Astrocyte (in vitro differentiated cells and primary cell): ENCODE measurements at places on chromosomes 16 and 17. TPM values are rescaled to one million over a fixed set of nuclear protein-coding genes. Genes with fewer than 3 reads are reported as not detected.

DNA sequence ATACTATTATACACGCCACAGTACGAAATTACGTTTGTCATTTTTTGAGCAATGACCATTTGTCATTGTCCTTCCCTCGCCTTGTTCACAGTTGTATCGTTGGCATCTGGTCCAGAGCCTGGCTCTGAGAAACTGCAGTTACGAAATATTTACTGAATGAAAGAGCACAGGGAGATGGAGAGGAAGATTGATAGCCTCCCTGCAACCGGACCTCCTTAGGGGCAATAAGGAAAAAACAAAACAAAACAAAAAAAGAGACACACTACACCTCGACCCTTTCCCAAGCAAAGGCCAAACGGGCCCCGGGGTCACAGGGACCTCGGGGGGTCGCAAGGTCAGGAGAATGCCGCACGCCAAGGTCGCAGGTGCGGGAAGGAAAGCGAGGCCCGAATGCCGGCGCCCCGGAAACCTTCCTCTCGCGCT is 857 bp downstream of the GOT2 start:
- peak overlapping the region; percentile 70 for H3K27ac ChIP-seq
- peaks cover 9% of the 10 kb centered on the region for H3K4me1 ChIP-seq
- no peaks in the 10 kb centered on the region for H3K27me3 ChIP-seq
- H3K36me3 ChIP-seq = no peaks in the 10 kb centered on the region

- DNase-seq = no peak
- H3K27ac ChIP-seq = no peak overlapping the region
- H3K4me1 ChIP-seq = no peaks in the 10 kb centered on the region
- no peak overlapping the region for H3K4me3 ChIP-seq
- H3K36me3 ChIP-seq = peaks cover 20% of the 10 kb centered on the region
These were observed 52.0 kb downstream of the COTL1 start for GRCh38 chr16:84565669-84566495.

GRCh38 chr17:58156839-58157803 is 8.9 kb downstream of the OR4D1 start:
- H3K36me3 ChIP-seq = no peaks in the 10 kb centered on the region
- H3K4me1 ChIP-seq = no peaks in the 10 kb centered on the region
- H3K27ac ChIP-seq = no peak overlapping the region
- peak overlapping the region; percentile 22 for H3K4me3 ChIP-seq
- no peak for DNase-seq

DNA sequence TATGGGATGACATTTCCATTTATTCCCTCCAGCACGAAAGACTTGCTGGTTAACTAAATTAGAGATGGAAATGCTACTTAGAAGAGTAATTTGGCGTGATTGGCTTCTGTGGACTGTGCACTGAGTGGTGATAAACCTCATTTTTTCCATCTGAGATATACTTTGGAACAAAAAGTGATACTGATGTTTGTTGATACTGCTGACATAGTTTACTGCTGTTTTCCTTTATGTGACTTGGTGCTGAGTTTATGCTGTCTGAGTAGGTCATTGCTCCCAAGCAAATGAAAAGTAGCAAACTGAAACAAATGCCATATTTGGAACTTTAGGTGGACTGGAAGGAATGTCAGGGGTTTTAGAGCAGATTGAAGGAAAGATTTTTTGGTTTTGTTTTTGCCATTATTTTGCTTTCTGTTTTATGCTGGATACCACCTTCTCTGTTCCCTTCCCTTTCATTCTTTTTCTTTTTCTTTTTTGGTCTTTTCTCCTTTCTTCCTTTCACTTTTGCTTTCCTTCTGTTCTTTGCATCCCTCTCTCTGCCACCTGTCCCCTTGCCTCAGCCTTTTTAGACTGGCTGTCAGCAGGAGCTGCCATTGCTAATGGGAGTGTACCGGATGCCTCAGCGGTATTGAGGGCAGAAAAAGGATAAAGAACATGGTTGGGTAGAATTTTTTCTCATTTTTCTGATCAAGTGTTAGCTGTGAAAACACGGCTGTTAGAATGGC is 41.8 kb downstream of the NUP93 start:
- DNase-seq = no peak
- H3K27ac ChIP-seq = no peak overlapping the region
- no peak overlapping the region for H3K4me3 ChIP-seq

GRCh38 chr17:41919165-41919817 is 540 bp upstream of the ACLY start:
- H3K27me3 ChIP-seq = no peaks in the 10 kb centered on the region
- H3K36me3 ChIP-seq = no peaks in the 10 kb centered on the region

DNA sequence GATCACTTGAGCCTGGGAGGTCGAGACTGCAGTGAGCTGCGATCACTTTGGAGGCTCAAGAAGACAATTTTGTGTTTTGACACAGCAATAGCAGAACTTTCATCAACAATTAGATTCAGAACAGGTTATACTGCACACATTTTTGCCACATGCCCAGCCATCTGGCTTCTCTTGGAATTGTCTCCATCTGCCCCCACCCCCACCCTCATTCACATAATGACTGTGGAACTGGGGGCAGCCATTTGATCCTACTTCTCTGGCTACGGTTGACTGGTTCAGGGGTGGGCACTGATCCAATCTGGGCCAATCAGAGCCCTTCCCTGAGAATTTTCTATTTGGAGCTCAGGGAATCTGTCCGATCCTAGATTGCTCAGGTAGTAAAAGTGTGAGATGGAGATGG is 14.0 kb downstream of the TMEM92 start:
- DNase-seq = no peak
- peaks cover 33% of the 10 kb centered on the region for H3K4me1 ChIP-seq
- no peaks in the 10 kb centered on the region for H3K27me3 ChIP-seq
- no peak overlapping the region for H3K27ac ChIP-seq

ELMO3 gene
- 1.2 and 1.4 TPM in 2 replicates for total RNA-seq
